ENCODE measurements at places on chromosomes 1 and 21.

- no peak for DNase-seq
Measured at GRCh38 chr1:205287076-205287475, 34.5 kb downstream of the NUAK2 start.

- DNase-seq, result no peak
Measured at GRCh38 chr1:205633421-205633976, 1.7 kb upstream of the ELK4 start.

GRCh38 chr1:245378745-245379144, 224.0 kb downstream of the KIF26B start:
- DNase-seq, result no peak

DNA sequence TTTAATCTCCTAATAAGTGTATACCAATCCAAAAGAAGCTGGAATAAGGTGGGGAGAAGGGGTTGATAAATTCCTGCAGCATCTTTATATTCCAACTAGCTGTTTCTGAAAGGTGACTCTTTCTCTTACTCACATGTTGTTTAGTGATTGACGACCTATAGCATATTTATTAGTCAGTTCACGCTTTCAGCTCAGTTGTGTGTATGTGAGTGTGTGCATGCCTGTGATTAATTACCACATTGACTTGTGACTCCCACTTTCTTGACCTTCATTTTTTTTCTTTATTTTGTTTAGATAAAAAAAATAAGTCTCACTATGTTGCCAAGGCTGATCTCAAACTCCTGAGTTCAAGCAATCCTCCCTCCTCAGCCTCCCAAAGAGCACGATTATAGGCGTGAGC, 44.4 kb downstream of the ATP2B4 start:
- DNase-seq, result no peak

GRCh38 chr21:44293551-44294231, 6.2 kb upstream of the PFKL start:
- peak; percentile 70 for DNase-seq

- DNase-seq, result no peak
Measured at GRCh38 chr1:109629372-109630030, 9.9 kb downstream of the AMPD2 start.

- no peak for DNase-seq
Measured at GRCh38 chr1:236507022-236507700, 16.6 kb upstream of the LGALS8 start.

- no peak for DNase-seq
Measured at GRCh38 chr1:77948841-77949424, 29.9 kb downstream of the FUBP1 start.

DNA sequence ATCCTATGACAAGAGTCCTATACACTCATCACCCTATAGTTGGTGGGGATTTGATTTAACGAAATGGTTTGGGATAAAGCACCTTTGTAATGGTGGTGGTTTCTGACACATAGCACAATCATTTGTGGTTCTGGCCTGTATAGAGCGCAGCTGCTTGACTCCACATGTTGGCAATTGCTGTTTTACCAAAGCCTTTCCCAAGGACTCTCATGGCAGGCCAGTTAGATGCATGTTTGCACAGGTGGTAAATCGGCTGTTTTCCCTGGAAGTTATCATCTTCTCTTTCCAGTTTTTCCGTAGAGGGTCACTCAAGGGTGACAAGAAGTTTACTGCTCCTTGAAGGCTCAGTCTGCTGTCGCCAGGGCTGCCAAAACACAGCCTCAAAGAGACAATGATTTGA, 17.1 kb upstream of the XPR1 start:
- DNase-seq, result no peak

DNA sequence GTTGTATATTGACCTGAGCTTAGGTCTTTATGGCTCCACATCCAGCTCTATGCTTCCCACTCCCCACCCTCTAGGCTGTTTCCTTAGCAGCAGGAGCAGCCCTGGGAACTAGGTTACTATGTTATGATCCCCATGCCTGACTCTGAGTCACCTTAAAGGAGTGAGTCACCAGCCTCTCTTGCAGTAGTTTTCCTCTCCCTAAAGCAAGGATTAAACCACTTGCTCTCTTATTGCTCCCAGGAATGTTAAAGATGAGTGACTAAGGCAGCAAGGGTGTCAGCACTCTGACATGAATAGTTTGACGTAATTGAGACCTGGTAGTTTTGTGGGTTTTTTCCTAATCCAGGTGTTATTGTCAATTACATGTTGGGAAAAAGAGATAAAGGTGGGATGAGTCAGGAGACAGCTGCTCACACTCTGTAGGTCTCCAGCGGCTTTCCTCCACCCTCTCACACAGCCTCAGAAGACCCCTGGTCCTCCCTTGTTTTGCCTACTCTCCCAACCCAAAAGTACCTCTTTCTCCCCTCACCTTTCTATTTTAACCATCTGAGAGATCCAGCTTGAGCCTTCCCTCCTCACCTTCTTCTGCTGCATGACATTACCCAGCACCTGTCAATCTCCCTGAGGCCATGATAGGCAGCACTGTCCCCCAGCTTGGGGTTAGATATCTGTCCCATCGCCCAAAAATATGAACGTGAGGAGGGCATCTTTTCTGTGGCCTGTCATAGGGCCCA, 369.1 kb upstream of the VAMP3 start:
- no peak for DNase-seq

GRCh38 chr1:173392895-173393658, 84.1 kb upstream of the PRDX6 start:
- no peak for DNase-seq

DNA sequence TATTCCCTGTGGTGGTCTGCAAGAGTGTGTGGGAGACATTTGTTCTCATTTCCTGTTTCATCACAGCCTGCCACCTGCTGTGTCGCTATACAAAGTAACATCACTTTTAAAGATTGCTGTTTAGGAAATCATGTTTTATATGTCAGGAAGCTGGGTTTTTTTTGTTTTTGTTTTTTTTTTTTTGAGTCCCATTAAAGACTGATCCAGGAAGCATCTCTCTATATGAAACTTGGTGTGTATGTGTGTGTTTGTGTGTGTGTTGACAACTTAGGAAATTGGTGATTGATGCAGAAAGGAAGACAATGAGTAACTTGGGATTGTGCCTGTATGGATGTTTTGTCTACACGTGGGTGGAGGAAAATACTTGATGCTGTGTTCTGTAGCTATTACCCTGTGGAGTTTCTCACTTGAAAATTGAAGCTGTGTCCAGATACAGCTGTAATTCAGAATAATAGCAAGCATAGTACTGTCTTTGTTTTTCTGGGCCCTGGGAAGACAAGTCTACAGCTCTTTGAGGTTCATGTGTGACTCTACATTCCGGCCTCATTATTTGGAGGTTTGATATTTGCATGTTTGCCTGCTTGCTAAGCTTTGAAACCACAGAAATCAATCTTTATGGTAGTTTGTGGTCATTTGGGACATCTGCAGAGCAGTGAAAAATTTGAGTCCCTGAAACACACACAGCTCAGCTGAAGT, 47.9 kb downstream of the LAMC1 start:
- no peak for DNase-seq

- DNase-seq, result no peak
Measured at GRCh38 chr1:245875581-245876261, 631.4 kb downstream of the SMYD3 start.

DNA sequence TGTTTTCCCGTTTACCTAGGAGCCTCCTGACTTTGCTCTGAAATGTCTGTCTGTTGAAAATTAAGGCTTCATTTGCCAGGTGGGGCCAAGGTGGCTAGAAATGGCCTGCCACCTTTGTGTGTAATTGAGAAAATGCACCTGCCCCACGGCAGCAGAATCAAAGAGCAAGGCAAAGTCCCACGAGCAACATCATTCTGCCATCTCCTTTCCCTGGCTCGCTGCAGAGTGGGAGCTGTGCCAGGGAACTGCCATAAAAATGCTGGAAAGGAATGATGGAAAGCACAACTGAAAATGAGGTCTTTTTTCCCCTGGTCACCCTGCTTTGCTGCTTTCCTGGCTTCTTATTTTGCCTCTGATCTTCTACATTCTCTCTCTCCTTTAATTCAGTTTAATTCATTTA, 5.5 kb upstream of the OLFML2B start:
- DNase-seq, result no peak

DNA sequence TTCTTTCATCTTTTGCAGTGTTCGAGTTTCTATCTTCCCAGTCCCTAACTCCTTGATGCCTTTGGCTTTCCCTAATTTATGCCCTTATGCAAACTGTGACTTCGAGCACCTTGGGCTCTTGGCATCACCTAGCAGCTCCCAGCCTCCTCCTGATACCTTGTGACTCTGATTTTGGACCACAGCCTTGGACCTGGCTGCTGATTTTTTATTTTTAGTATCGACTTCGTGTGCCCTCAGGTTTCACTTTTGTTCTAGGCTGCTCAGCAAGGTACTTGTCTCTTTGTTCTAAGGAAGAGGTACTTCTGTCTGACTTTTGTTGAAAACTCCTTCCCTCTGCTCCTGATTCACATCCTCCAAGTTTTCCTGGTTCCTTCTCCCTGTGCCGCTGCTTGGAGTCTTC, 69.6 kb upstream of the KCNK1 start:
- no peak for DNase-seq

GRCh38 chr21:45087022-45087823, 12.8 kb downstream of the ADARB1 start:
- no peak for DNase-seq

DNA sequence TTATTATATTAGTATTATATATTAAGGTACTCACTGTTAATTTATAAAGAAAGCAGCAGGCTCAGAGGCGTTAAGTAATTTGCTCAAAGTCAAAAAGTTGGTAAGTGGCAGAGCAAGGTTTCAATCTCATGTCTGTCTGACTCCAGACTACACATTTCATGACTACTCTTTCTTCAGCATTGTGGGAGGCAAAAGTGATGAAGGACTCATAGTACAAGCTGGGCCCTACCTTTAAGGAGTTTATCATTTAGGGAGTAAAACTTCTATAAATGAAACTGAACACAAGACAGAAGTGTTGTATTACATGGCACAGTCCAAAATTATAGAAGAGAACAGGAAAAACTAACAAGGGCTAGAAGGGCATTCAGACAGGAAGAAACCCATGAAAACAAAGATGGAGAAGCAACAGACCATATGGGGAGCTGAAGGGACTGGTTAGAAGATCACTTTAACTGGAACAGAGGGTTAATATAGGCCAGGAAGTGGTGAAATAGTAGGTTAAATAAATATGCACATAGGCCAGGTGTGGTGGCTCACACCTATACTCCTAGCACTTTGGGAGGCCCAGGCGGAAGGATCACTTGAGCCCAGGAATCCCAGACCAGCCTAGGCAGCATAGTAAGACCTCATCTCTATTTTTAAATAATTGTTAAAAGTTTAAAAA, 11.5 kb downstream of the SORT1 start:
- no peak for DNase-seq

DNA sequence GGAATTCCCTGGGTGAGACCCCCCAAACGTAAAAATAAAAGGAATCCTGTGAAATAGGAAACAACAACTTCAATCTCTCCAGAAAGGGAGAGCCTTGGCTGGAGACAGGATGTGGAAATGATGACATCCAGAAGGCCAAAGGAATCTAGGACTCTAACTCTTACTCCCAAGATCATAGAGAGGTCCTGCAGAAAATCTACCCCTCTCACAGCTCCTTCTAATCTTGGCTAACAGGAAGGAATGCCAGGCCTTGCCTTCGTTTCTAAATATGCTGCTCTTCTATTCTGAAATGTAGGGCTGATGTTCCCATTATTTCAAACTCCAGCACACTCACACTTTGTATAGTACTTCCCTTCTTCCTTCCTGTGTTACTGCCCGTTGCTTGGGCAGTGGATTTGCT, 40.7 kb downstream of the ARHGEF11 start:
- DNase-seq, result no peak

GRCh38 chr1:164635803-164636731, 77.1 kb downstream of the PBX1 start:
- no peak for DNase-seq
